Renal cortex interstitium (tissue), 15 donors: ENCODE measurements at places on chromosomes 6 and 20. TPM values are rescaled to one million over a fixed set of nuclear protein-coding genes. Genes with fewer than 3 reads are reported as not detected.

DNA sequence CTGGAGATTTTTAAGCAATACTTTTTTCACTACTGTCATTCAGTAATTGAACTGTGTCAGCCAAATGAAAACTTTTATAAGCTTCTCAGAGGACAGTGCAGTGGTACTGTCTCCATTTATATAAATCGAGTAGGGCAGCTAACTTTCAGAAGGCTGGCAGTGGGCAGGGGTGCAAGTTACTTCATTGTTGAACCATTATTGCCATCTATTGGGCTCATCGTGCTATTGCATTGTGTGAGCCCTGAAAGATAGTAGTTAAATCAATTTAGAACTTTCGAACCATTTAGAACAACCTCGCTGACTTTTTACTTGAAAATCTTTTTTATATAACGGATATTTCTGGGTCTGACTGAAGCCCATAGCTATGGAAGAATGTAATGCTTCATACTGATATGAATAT lies 347.8 kb upstream of the PLCB4 start:
- peak; percentile 28 for DNase-seq

- no peak for DNase-seq
These were observed 74.6 kb downstream of the SULF2 start for GRCh38 chr20:47710665-47711045.

DNA sequence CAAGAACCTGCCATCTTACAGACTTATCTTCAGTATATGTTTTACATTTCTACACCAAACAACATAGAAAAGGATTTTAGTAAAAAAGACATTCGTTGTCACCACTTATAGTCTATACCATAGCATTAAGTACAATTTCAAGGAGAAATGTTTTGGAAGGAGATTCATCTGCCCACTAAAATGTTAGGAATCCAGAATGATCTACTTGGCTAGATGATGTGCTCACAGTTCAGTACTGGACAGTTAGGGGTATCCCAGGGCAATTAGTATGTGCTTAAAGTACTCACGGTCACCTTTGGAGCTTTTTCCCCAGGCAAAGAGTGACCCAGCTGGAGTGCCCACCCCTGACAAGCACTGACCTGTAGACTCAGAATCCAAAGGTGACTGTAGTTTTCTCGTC lies 222.9 kb downstream of the SLC24A3 start:
- DNase-seq: no peak

GRCh38 chr6:28496099-28496779 lies 19.4 kb downstream of the GPX6 start:
- no peak for DNase-seq

- peak; percentile 53 for DNase-seq
These were observed 29.0 kb upstream of the EEF1E1 start for GRCh38 chr6:8131265-8131897.

DNA sequence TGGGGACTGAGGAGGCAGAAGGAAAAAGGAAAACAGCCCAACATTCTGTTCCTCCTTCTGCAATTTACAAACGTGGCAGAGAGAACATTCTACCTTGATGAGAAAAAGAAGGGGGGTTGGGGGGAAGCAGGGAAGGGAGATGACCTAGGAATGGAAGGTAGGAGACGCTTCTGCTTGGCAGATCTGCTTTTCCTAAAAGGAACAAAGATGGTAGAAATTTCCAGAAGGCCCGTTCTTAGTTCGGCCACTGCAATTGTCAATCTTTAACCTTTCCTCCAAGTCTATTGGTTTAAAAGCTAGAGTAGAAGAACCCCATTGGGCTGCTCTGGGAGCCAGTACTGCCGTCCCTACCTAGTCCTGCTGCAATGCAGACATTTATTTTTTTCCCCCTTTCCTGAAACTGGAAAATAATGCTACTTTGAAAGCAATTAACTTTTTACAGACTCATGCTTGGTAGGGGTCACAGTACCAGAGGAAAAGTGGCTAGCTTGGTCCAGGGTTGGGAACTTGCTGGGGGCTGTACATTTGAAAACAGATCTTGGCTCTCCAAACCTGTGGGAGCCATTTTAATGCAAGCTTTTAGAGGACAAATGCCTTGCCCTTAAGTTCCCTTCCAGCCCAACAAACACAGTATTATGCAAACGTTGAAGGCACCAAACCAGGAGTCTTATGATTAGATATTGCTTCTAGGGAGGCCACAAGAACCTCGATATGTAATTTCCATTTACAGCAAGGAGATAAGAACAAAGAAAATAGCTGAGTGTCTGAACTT lies 2.6 kb downstream of the ZMYND8 start:
- DNase-seq: no peak

DNA sequence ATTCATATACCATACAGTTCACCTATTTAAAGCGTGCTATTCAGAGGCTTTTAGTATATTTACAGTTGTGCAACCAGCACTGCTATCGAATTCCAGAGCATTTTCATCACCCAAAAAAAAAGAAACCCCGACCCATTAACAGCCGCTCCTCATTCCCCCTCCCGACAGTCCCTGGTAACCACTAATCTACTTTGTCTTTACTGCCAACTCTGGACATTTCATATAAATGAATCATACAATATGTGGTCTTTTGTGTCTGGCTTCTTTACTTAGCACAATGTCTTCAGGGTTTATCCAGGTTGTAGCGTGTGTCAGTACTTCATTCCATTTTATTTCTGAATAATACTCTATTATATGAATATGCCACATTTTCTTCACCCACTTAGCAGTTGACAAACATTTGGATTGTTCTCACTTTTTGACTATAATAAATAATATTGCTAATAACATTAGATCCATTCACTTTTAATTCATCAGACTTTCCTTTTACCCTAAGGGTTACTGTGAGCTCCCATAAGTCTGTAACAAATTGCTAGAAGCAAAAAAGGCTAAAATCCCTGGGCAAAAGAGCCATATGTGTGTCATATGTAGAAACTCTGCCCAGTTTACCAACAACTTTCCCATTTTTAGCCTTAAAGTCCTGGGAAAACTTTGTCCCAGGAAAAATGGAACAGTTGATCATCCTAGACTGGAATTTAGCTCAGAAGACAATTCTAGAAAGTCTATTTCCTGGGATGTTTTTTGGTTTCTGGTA lies 23.2 kb upstream of the ROS1 start:
- no peak for DNase-seq

DNA sequence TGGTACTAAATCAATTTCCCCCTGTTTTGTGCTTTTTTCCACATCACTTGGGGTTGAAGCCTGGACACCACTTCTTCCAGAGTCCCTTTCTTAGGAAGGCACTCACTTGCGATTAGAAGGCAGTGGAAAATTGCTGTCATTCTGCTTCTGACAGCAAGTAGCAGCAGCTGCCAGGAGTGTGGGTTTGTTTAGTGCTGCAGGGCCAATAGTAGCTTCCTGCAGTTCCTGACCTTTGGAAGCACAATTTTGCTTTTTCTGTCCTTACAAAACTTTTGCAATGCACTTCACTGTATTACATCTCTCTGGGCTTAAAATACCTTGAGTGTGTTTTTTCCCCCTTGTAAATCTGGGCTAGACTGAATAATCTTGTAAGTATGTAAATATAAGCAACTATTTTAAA lies 12.5 kb upstream of the HLA-DRA start:
- no peak for DNase-seq

- DNase-seq: no peak
These were observed 202.1 kb downstream of the ANKRD60 start for GRCh38 chr20:58026361-58026760.

DNA sequence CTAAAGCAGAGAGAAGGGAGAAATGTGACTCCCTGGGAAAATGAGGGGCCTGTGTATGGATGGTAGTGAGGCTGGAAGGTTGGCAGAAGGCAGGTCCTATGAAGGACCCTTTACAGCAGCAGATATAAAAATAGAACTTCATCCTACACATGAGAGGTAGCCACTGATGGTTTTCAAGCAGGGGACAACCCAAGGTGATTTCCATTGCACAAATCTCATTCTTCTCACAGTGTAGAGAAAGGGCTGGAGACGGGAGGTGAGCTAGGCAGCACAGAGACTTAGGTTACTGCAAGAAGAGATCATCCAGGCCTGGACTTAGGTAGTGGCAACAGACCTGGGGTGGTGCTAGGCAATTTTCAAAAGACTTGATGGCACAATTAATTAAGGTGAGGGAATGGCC lies 30.7 kb downstream of the TRAM2 start:
- no peak for DNase-seq

GRCh38 chr6:73667798-73668197 lies 14.0 kb upstream of the SLC17A5 start:
- no peak for DNase-seq

Gene TREM1
- 0.07 TPM for polyA plus RNA-seq

Gene PARD6B
- polyA plus RNA-seq: 25.7 TPM

Gene WFDC12
- not detected for polyA plus RNA-seq

Gene HUS1B
- polyA plus RNA-seq: 0.24 TPM

Gene SLC17A2
- polyA plus RNA-seq: 0.58 TPM

Gene E2F1
- 12.1 TPM for polyA plus RNA-seq

Gene PMEPA1
- 21.6 TPM for polyA plus RNA-seq

Gene PBOV1
- polyA plus RNA-seq: 0.15 TPM

Gene GCLC
- 20.5 TPM for polyA plus RNA-seq

Gene GHRH
- not detected for polyA plus RNA-seq
